NCI-H1105 treated with DMSO at 0.1 percent for 48 hours (cell line): ENCODE measurements at places on chromosomes 2 and 18.

GRCh38 chr2:120134263-120134662, 88.9 kb downstream of the TMEM185B start:
- DNase-seq, result no peak

DNA sequence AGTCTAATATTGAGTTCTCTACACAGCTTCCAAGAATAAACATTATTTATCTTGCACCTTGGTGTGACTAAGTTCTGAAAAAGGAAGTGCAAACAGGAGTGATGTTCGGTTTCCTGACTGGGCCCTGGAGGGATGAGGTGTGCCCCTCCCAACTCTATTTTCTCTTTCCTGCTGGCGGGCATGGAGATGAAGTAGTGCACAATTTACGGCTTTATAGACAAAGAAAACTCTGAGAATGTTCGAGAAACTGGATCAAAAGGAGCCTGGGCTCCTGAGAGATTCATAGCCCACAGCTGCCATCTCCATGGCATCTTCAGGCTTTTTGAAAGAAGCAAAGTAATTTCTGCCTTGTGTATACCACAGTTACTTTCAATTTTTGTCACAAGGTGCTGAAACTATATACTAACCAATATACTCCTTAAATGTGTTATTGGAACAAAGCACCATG, 22.3 kb downstream of the LRATD1 start:
- DNase-seq, result no peak

- DNase-seq, result peak; percentile 1
These were observed 208.1 kb upstream of the REG3G start for GRCh38 chr2:78817430-78817829.

DNA sequence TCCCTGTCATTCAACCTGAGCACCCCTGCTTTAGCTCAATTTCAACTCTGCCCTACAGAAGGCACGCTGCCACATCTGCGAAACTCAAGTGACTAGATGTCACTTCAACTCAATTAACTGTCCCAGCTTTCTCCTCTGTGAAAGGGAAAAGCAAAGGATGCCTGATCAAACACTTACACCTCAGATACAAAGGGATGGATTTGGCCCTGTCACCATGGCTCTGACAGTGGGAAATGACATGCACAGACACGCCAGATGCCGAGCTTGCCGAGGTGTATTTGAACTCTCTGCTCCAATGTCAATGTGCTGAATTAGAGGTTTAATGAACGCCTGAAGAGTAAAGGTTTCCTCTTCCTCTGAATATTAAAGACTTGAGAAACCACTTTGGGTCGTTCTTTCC, 481.1 kb downstream of the CBLN2 start:
- DNase-seq, result peak; percentile 83

- no peak for DNase-seq
These were observed 256.6 kb upstream of the ID2 start for GRCh38 chr2:8424997-8425900.

DNA sequence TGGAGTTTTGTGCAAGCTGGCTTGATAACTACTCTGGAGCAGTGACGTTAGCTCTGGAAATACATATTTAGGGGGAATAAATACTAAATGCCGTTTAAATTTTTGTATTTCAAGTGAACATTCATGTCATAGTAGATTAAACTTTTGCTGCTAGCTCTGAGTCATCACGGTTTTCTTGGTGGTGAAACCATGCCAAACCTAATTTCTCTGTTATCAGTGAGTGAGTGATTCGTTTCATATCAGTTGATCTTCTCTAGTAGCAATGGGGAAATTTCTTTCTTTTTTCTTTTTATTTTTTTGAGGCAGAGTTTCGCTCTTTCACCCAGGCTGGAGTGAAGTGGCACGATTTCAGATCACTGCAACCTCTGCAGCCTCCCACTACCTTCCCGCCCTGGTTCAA, 211.1 kb downstream of the PTPRM start:
- no peak for DNase-seq

DNA sequence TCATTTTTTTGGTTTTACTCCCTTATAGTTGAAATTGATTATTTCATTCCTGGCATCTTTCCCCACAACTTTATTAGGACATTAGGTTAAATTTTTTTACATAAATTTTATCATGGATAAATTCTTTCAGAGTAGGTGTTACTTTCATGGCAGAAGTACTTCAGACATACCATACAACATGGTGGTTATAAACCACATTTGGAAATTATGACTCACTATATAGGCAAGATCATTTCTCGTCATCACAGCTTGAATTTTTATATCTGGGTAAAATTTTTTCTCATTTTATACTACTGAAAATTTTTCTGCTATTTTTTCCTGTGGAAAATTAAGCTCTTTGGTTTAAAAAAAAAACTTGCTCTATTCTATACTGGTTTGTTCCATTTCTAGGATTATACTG, 111.9 kb upstream of the COL5A2 start:
- no peak for DNase-seq

GRCh38 chr2:181203916-181204315, 223.5 kb downstream of the UBE2E3 start:
- DNase-seq, result no peak

GRCh38 chr18:49788327-49788898, 24.9 kb downstream of the ACAA2 start:
- no peak for DNase-seq

DNA sequence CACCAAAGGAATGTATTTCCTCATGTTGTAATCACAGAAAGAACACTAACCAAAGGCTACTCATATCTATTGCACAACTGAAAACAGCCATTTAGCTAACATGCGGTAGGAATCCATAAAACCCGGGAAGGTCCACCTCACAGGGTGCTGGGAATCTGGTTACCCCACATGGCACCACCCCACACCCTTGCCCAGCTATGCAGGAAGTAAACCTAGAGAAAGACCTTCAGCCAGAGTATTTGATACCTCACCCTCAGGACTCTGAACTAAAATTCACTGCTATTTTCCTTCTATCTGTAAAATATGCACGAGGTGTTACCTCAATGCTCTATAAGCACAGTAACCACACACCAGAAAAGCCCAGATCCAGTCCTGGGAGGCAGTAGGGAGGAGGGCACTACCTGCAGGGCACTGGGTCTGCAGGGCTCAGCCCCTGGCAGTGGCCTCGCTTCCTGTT, 45.8 kb downstream of the PTPN2 start:
- DNase-seq, result no peak

DNA sequence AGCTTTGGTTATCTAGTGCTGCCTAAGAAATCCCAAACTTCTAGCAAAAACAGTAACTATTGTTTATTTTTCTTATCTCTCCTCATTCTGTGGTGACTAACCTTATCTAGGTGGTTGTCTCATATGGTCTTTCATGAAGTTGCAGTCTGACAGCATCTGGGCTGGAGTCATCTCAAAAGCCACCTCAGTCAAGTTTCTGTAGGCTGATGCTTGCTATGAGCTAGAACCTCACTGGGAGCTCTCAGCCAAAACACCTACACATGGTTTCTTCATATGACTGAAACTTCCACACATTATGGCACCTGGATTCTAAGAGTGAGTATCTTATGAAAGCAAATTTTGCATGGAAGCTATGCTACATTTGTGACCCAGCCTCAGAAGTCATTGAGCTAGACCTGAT, 596.4 kb upstream of the VRK2 start:
- no peak for DNase-seq

GRCh38 chr2:96934182-96934495, 52.2 kb downstream of the FAM178B start:
- DNase-seq, result no peak

GRCh38 chr2:235769046-235769445, 275.2 kb downstream of the AGAP1 start:
- no peak for DNase-seq

- DNase-seq, result no peak
These were observed 92.6 kb downstream of the ACTR2 start for GRCh38 chr2:65320042-65320725.

GRCh38 chr2:230423851-230424458, 8.0 kb downstream of the SP100 start:
- no peak for DNase-seq

DNA sequence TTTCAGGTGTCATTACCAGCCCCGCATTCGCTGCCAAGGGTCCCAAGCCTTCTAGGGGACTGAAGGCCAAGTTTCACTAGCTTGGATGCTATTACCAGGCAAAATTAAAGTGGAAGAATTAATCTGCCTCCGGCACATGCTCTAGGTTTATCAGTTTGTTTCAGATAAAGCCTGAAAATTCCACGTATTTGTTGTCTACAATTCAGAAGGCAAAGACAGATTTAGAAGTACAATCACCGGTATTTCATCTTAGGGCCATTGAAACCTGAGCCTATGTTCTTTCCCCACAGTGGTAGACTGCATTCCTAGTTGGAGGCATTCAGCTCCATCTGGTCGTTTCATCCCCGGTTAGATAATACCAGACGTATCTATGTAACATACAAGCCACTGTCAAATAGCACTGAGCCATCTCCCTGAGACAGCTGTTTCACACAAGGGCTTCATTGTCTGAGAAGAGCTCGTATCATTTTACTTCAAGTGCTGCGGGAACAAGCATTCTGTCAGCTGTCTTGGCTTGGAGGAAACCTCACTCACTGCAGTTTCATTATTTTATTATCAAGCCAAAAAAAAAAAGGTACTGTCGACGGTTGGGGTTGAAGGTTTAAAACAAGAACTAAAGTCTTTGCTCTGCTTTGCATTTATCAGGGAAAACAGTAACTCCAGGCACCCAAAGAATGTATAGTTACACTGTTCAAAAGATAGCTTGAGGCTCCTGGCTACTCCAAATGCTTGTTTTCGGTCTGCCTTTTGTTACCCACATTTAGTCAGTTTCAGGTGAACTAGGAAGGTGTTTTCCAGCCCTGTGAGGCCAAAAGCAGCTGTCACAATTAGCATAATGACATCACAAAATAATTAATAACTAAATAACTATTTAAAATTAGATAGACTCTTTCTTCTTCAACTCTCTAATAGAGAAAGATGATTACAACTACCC, 76.7 kb downstream of the TGIF1 start:
- DNase-seq, result peak; percentile 81

DNA sequence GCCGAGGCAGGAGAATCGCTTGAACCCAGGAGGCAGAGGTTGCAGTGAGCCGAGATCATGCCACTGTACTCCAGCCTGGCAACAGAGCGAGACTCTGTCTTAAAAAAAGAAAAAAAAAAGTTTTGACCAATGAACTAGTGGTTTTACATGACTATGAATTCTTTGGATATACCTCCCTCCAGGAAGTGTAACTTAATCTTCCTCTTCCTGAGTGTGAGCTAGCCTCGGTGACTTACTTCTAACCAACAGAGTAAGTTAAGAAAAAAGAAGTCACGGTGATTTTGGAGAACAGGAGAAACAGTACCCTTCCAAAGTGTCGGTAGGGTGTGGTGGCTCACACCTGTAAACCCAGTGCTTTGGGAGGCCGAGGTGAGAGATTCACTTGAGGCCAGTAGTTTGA, 7.1 kb downstream of the TIA1 start:
- no peak for DNase-seq

DNA sequence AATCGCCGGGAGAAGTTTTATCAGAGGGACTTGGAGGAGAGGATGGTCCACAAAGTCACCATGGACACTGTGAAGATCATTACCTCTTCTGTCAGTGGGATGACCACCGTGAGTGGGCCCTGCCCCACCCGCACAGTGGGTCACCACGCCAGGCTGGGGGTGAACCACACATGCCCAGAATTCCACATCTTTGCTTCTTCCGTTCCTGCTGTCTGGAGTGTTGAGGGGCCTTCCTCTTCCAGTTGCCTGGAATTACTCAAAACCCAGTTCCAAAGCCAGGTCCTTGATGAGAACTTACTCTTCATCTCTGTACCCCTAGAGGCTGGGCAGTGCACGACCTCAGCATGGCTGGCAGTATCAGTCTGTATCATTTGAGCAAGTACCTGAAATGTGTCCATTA, 22.1 kb downstream of the MROH2A start:
- no peak for DNase-seq

GRCh38 chr2:170509452-170510193, 205.5 kb upstream of the SP5 start:
- no peak for DNase-seq

DNA sequence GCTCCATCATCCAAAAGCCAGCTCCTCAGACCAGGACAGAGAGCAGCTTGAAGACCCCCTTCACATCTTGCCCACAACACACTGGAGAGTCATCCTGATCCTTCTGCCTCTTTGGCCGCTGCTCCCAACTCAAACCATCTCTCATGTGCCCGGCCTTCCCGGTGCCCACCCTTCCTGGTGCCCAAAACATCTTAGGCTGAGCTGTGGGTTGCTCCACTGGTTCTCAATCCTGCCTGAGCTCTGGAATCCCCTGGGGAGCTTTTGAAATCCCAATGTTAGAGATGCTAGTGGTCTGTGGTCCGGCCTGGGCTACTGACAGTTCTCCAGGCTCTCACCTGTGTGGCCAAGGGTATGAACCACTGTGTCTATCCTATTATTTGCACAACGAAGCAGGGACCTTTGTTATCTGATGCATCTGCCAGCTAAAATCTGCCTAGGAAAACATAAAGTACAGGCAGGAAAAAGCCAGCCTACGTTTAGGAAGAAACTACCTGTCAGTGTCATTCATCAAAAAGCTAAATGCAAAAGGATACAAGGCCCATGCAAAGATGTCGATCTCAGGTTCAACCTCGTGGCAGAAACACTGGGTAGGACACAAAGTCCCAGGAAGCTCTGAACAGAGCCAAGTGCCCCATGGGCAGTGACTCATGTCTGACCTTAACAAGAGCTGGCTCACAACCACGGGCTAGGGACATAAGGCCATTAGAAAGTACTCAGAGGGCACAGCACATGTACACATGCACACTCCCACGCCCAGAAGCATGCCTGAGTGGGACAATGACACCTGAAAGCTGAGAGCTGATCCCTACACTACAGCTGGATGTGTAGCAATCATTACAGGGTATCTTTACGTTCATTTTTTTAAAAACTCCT, 30.8 kb downstream of the TBC1D8 start:
- no peak for DNase-seq

- DNase-seq, result no peak
These were observed 87.1 kb downstream of the FBXO15 start for GRCh38 chr18:74060579-74060978.

DNA sequence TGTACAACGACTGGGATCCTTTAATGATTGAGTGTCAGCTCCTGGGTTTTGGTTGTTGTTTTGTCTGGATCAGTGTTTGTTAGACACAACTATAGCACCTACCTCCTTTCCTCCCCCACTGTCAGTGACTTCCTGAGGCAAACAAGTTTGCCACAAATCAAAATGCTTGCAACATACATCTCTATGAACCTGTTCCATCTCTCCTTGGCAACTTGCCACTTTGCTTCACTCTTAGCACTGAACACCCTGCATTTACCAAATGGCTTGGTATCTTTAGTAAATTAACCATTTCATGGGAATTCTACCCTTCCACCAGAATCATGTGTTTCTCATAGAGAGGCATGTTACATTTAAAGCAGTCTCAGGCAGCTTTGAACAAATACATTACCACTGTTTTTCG, 301.1 kb upstream of the TANK start:
- DNase-seq, result peak; percentile 24
